Epithelial cell of alveolus of lung (primary cell): ENCODE measurements at places on chromosomes 5 and 9. TPM values are rescaled to one million over a fixed set of nuclear protein-coding genes. Genes with fewer than 3 reads are reported as not detected.

The ANKRD31 gene
- total RNA-seq: under 0.01 TPM in 2 replicates

The ARL14EPL gene
- 0.24 TPM in 1 of 2 replicates, not detected in the other for total RNA-seq

The ENTPD8 gene
- total RNA-seq: not detected in 2 replicates

The GPX3 gene
- total RNA-seq: 5.7 and 35.0 TPM in 2 replicates

The DEPDC1B gene
- total RNA-seq: 7.1 and 10.0 TPM in 2 replicates

The PCDHA10 gene
- total RNA-seq: under 0.01 TPM in 1 of 2 replicates, not detected in the other

The ZDHHC21 gene
- total RNA-seq: 2.6 and 3.5 TPM in 2 replicates

The FAM169A gene
- under 0.01 and 0.78 TPM in 2 replicates for total RNA-seq

The INSL6 gene
- not detected in 2 replicates for total RNA-seq

The GLRA1 gene
- total RNA-seq: not detected in 2 replicates

The TPPP gene
- 0.24 TPM in 1 of 2 replicates, not detected in the other for total RNA-seq

The LCN15 gene
- not detected in 2 replicates for total RNA-seq

The NTMT1 gene
- total RNA-seq: 36.2 and 87.0 TPM in 2 replicates

The CORO2A gene
- 0.32 and 2.1 TPM in 2 replicates for total RNA-seq

The TMEM250 gene
- total RNA-seq: 30.8 and 37.5 TPM in 2 replicates

The CYFIP2 gene
- total RNA-seq: 9.4 and 17.1 TPM in 2 replicates

The FUT7 gene
- total RNA-seq: not detected in 2 replicates

The DMRT3 gene
- total RNA-seq: not detected in 2 replicates

The NR6A1 gene
- total RNA-seq: 0.52 TPM in 1 of 2 replicates, not detected in the other

The EPB41L4A gene
- total RNA-seq: 0.32 and 1.6 TPM in 2 replicates

The MCIDAS gene
- not detected in 2 replicates for total RNA-seq

The FAM221B gene
- not detected in 2 replicates for total RNA-seq

The CA9 gene
- total RNA-seq: 6.7 and 52.0 TPM in 2 replicates

The RICTOR gene
- 15.1 and 18.3 TPM in 2 replicates for total RNA-seq

The SOX30 gene
- total RNA-seq: not detected in 2 replicates

The GABRA1 gene
- total RNA-seq: not detected in 2 replicates

The SLC28A3 gene
- total RNA-seq: 0.13 TPM in 1 of 2 replicates, not detected in the other

The CTXN3 gene
- total RNA-seq: not detected in 2 replicates

The SPOUT1 gene
- 11.1 and 24.4 TPM in 2 replicates for total RNA-seq

The PCDHGB5 gene
- total RNA-seq: 7.6 and 13.0 TPM in 2 replicates

The ESM1 gene
- 0.16 and 42.9 TPM in 2 replicates for total RNA-seq

The PTGES gene
- 47.7 and 56.1 TPM in 2 replicates for total RNA-seq

The PCDHB13 gene
- 0.26 and 1.0 TPM in 2 replicates for total RNA-seq

The SPINK6 gene
- not detected in 2 replicates for total RNA-seq

The FER gene
- total RNA-seq: 11.5 and 13.2 TPM in 2 replicates

The RIMOC1 gene
- total RNA-seq: 15.5 and 20.8 TPM in 2 replicates

The GRXCR2 gene
- total RNA-seq: not detected in 2 replicates

The SLC6A3 gene
- total RNA-seq: not detected in 2 replicates

The FLT4 gene
- 0.88 and 1.9 TPM in 2 replicates for total RNA-seq
